PC-3 (cell line): ENCODE measurements at places on chromosomes 11 and 22. TPM values are rescaled to one million over a fixed set of nuclear protein-coding genes. Genes with fewer than 3 reads are reported as not detected.

GRCh38 chr11:98979205-98979604 lies 41.5 kb upstream of the CNTN5 start:
- DNase-seq = no peak
- no peaks in the 10 kb centered on the region for H3K27me3 ChIP-seq
- no peak overlapping the region for H3K27ac ChIP-seq
- no peak overlapping the region for H3K4me3 ChIP-seq
- no peaks in the 10 kb centered on the region for H3K36me3 ChIP-seq

GRCh38 chr11:103499710-103500340 lies 390.6 kb downstream of the DYNC2H1 start:
- peak; percentile 73 for DNase-seq
- H3K4me3 ChIP-seq = no peak overlapping the region
- H3K4me1 ChIP-seq = peaks cover 16% of the 10 kb centered on the region
- H3K36me3 ChIP-seq = no peaks in the 10 kb centered on the region
- H3K27ac ChIP-seq = no peak overlapping the region

GRCh38 chr11:37124384-37124783 lies 526.3 kb upstream of the RAG2 start:
- no peaks in the 10 kb centered on the region for H3K36me3 ChIP-seq
- no peak overlapping the region for H3K4me3 ChIP-seq
- no peak overlapping the region for H3K27ac ChIP-seq
- H3K4me1 ChIP-seq = no peaks in the 10 kb centered on the region
- H3K27me3 ChIP-seq = no peaks in the 10 kb centered on the region

GRCh38 chr22:23182309-23183060 lies 2.2 kb downstream of the BCR start:
- H3K36me3 ChIP-seq = no peaks in the 10 kb centered on the region
- peaks cover 38% of the 10 kb centered on the region for H3K4me1 ChIP-seq
- H3K27me3 ChIP-seq = no peaks in the 10 kb centered on the region
- DNase-seq = peak; percentile 72
- H3K27ac ChIP-seq = peak overlapping the region; percentile 8; the same call in 1 of the 2 replicates

DNA sequence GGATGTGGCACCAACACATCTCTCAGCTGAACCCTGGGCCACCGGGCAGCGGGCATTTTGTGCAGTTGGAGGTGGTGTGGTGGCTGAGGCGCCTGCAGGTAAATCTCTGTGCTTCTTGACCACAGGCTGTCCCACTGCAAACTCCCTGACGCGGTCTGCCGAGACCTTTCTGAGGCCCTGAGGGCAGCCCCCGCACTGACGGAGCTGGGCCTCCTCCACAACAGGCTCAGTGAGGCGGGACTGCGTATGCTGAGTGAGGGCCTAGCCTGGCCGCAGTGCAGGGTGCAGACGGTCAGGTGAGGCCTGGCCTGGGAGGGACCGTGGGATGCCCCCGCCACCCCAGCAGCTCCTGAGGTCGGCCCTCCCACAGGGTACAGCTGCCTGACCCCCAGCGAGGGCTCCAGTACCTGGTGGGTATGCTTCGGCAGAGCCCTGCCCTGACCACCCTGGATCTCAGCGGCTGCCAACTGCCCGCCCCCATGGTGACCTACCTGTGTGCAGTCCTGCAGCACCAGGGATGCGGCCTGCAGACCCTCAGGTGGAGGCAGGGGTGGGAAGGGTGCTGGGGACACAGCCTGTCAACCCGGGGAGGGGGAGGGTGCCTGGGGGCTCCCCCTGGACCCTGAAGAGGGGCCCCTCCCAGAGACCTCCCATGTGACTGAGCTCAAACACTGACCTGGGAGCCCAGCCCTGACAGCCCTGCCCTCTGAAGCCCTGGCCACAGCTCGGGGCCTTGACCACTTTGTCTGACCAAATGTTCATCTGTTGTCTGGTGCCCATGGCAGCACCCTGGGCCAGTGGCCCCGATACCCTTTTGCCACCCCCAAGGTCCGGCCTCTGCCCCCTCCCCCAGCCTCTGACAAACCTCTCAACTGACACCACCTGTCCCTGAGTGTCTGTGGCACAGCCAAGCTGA lies 4.6 kb upstream of the PGGHG start:
- no peak overlapping the region for H3K27ac ChIP-seq
- H3K27me3 ChIP-seq = peaks cover 22% of the 10 kb centered on the region
- no peaks in the 10 kb centered on the region for H3K36me3 ChIP-seq
- H3K4me1 ChIP-seq = no peaks in the 10 kb centered on the region
- no peak for DNase-seq

DNA sequence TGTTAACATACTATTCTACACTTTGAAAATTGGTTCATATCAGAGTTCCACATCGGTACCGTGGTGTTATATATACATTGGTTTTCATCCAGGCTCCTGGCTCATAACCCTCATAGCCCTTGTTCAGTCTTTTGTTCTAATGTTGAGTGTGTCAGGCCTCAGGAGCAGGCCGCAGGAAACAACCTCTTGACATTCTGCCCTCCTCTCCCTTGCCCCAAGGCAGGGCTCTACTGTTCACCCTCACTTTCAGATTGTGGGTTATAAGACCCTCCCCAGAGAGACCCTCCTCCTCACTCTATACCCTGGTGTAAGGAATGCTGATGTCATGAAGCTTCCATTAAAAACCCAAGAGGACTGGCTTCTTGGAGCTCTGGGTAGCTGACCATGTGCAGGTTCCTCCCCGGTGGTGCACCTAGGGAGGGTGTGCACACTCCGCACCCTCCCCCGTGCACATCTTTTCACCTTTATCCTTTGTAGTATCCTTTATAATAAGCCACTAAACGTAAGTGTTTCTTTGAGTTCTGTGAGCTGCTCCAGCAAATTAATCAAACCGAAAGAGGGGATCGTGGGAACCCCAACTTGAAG lies 12.1 kb downstream of the SSH3 start:
- H3K36me3 ChIP-seq = no peaks in the 10 kb centered on the region
- H3K27ac ChIP-seq = no peak overlapping the region
- peaks cover 35% of the 10 kb centered on the region for H3K4me1 ChIP-seq
- no peaks in the 10 kb centered on the region for H3K27me3 ChIP-seq
- no peak for DNase-seq

DNA sequence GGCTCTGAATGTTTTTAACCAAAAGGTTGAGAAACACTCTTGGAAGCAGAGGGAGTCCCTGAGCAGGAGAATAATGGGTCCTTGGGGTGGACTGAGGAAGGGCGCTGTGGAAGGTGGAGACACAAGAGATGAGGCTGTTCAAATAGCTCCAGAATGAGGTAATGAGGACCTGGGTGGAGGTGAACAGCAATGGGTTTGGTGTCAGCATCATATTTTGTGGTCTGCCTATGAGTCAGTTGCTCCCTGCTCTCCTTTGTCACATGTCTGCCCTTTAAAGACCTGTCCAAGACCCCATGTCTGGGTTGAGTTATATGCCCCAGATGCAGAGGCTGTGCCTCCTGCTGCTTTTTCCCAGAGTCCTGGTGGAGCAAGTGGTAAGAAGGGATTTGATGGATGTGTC lies 113.6 kb downstream of the BARX2 start:
- peaks cover 55% of the 10 kb centered on the region; the same call in 1 of the 2 replicates for H3K27me3 ChIP-seq
- peak; percentile 12 for DNase-seq
- no peaks in the 10 kb centered on the region for H3K36me3 ChIP-seq
- H3K27ac ChIP-seq = no peak overlapping the region

DNA sequence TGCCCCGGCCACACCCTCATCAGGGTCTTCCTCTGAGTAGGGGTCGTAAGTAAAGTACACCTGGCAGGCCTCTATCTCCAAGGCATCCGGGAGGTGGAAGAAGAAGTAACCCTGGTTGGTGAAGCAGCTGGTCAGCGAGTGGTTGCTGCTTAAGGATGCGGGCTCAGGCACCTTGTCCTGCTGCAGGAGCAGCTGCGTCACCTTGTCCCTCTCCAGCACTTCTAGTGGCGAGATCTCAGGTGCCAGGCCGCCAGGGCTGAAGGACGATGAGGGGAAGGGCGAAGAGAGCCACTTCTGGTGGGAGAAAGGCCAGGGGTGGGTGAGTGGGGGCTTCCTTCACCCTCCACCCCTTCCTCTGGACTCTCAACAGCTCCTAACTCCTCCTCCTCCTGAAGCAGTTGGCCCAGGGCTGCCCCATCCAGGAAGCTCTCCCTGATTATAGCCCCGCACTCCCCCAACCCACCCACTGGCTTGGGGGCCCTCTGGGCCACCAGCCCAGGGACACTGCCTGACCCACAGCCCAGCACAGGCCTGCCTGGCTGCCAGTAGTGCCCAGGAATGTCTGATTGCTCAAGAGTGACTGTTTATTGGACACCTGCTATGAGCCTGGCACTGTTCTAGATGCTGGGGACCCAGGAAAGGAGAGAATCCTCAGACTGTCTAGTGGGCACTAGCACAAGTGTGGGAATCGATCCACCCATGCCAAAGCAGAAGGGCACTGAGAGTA lies 19.2 kb upstream of the TMPRSS6 start:
- H3K4me1 ChIP-seq = no peaks in the 10 kb centered on the region
- no peak overlapping the region for H3K27ac ChIP-seq
- no peaks in the 10 kb centered on the region for H3K27me3 ChIP-seq
- H3K4me3 ChIP-seq = no peak overlapping the region

DNA sequence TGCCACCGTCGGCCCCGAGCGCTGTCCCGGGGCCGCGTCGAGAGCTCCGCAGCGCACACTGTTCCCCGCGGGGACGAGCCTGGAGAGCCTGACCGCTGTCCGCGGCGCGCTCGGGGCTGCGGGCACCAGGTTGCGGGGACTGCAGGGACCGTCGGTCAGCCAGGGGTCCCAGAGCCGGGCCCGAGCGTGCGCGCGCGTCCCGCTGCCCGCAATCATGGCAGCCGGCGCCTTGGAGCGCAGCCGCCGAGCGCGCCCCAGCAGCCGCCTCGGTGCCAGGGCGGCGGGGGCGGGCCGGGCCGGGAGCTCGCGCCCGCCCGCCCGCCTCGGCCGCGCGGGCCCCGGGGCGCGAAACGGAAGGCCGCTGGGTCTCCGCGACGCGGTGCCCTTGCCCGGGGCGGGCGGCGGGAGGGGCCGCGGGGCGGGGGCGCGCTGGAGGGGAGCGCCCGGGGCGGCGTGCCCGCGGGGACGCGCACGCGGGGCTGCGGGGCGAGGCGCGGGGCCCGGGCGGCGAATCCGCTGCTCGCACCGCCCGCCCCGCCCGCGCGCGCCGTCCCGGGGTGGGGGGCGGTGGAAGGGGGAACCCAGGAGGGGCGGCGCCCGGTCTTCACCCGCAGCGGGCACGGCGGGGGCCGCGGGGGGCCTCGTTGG lies 79.4 kb upstream of the PPARA start:
- H3K4me3 ChIP-seq = peak overlapping the region; percentile 66
- H3K36me3 ChIP-seq = peaks cover 36% of the 10 kb centered on the region
- peak overlapping the region; percentile 99 for H3K27ac ChIP-seq
- peak; percentile 70 for DNase-seq

DNA sequence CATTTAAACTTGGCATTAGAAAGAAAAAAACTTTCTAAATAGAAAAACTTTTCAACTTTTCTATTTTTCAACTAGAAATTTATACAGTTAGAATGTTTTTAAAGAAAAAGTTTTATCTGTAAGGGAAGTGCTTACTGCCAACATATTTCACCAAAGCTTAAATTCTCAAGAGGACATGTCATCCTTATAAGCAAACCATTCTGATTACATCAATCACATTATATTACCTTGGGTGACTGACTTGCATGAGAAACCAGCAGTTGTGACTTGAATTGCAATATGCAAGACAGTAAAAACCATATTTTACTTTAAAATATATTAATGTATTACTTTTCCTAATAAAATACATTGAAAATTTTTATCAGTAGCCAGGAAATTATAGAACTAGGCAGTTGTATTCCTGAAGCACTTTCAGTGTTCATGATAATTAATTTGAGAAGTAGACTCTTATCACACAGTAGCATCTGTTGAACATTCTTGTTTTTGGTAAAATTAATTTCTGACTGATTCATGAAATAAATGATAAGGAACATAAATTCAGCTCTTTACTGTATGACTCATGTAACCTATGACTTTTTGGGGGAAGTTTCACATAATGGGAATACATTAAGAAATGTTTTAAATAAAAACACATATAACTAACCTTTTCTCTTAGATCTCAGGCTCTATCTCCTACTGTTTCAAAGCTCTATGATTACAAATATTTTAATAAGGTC lies 345.0 kb upstream of the CCDC179 start:
- no peaks in the 10 kb centered on the region for H3K27me3 ChIP-seq
- H3K36me3 ChIP-seq = no peaks in the 10 kb centered on the region
- peak; percentile 45 for DNase-seq
- H3K4me1 ChIP-seq = peaks cover 30% of the 10 kb centered on the region

Gene RAB36
- total RNA-seq = 1.1 and 5.1 TPM in 2 replicates

Gene SCN4B
- total RNA-seq = not detected in 2 replicates

Gene CHST1
- not detected in 2 replicates for total RNA-seq

GRCh38 chr11:128453444-128454336 lies 133.7 kb downstream of the ETS1 start:
- H3K36me3 ChIP-seq = peaks cover 26% of the 10 kb centered on the region
- no peaks in the 10 kb centered on the region for H3K27me3 ChIP-seq
- H3K27ac ChIP-seq = peak overlapping the region; percentile 64
- DNase-seq = peak; percentile 88

- H3K4me1 ChIP-seq = no peaks in the 10 kb centered on the region
- H3K27ac ChIP-seq = no peak overlapping the region
- no peak for DNase-seq
- no peaks in the 10 kb centered on the region for H3K36me3 ChIP-seq
These were observed 781.0 kb downstream of the TBC1D22A start for GRCh38 chr22:47543447-47543846.

Gene SLC22A8
- total RNA-seq = not detected in 2 replicates

DNA sequence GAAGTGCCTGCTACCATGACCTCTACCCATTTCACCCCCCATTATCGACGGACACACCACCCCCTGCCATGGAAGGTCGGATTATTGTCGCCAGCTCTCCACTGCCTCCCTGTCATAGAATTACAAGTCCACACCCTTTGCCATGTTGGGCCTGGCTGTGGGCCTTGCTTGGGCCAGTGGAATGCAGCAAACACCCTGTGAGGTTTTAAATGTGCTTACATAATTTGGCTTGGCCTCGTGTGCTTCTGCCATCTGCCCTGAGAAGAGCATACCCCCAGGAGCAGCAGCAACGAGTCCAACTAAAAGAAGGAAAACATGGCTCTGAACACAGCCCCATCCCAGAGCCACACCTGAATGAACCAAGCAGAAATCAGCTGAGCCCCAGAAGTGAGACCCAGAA lies 94.1 kb upstream of the PRDM11 start:
- H3K36me3 ChIP-seq = no peaks in the 10 kb centered on the region
- no peak for DNase-seq
- H3K27me3 ChIP-seq = no peaks in the 10 kb centered on the region
- H3K4me3 ChIP-seq = no peak overlapping the region

Gene SMTNL1
- total RNA-seq = not detected in 2 replicates

Gene OR5AR1
- not detected in 2 replicates for total RNA-seq
